ENCODE measurements at places on chromosomes 3 and 15. TPM values are rescaled to one million over a fixed set of nuclear protein-coding genes. Genes with fewer than 3 reads are reported as not detected.

The CFAP44 gene
- 0.22 TPM for total RNA-seq

The RBMS3 gene
- 24.2 TPM for total RNA-seq

GRCh38 chr3:145578471-145578870 lies 582.5 kb downstream of the PLOD2 start:
- no peak for DNase-seq

The TEX55 gene
- not detected for total RNA-seq

DNA sequence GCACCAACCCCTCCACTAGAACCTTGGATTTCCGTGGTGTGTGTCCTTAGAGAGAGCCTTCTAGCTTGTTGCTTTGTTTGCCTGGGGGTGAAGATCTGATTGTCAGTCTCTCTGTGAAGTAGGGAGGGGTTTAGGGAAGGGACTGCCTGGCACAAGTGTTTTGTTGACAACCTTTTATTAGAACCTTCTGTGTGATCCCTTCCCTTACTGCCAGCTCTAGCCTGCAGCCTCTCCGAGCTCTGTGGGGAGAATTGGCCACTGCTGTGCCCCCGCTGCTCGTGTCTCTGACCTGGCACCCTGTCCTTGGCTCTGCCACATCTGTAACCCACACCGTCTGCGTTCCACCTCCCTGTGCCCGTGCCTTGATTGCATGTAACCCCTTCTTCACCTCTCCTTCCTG lies 30.9 kb upstream of the PCSK6 start:
- DNase-seq, result no peak

GRCh38 chr3:120410541-120410940 lies 40.3 kb downstream of the FSTL1 start:
- DNase-seq, result peak; percentile 67

- DNase-seq, result no peak
Measured at GRCh38 chr15:41891946-41892345, 1.9 kb downstream of the SPTBN5 start.

GRCh38 chr3:138800248-138800647 lies 34.5 kb downstream of the PIK3CB start:
- DNase-seq, result no peak

GRCh38 chr3:16504242-16504641 lies 9.3 kb downstream of the RFTN1 start:
- DNase-seq, result no peak

GRCh38 chr3:128489927-128490649 lies 2.9 kb downstream of the GATA2 start:
- peak; percentile 75 for DNase-seq

The SPATA12 gene
- not detected for total RNA-seq

The CADPS gene
- total RNA-seq, result not detected

The FAM107A gene
- total RNA-seq, result 0.20 TPM

GRCh38 chr15:71109905-71110304 lies 5.4 kb upstream of the THSD4 start:
- DNase-seq, result no peak

GRCh38 chr3:128425142-128425845 lies 41.4 kb downstream of the DNAJB8 start:
- DNase-seq, result no peak

GRCh38 chr3:4979428-4980228 lies at the start of gene BHLHE40:
TSS of gene BHLHE40 (plus strand) at chr3:4979437. CDS start at chr3:4979719, 282 bp downstream.
- DNase-seq, result peak; percentile 51

GRCh38 chr3:142239421-142239820 lies 14.0 kb upstream of the GK5 start:
- DNase-seq, result no peak

The PLS1 gene
- 0.44 TPM for total RNA-seq

The ACY1 gene
- total RNA-seq, result 10.7 TPM

DNA sequence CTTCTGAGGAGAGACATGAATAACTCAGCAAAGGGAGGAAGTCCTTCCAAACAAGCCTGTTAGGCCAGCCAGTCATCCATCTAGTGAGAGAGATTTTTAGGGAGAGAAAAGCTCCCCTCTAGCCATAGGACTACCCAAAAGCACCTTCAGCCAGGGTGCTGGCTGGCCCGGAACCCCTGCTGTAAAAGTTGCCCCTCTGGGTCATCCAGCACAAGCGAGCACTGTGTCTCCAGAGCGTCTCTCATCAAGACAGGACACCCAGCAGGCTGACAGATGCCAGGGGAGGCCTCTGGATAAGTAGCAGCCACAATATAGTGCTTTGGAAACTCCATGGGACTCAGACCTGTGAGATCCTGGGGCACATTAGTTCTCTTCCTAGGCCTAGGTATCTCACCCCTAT lies 24.5 kb downstream of the ANXA2 start:
- no peak for DNase-seq

The NR1I2 gene
- not detected for total RNA-seq

The ATXN7 gene
- total RNA-seq, result 6.3 TPM

The PLA2G4D gene
- not detected for total RNA-seq

The LRTM1 gene
- not detected for total RNA-seq

GRCh38 chr15:68385240-68385561 lies 46.8 kb downstream of the ITGA11 start:
- no peak for DNase-seq

The ILDR1 gene
- not detected for total RNA-seq

The IP6K2 gene
- 29.0 TPM for total RNA-seq

The TMEM266 gene
- not detected for total RNA-seq

DNA sequence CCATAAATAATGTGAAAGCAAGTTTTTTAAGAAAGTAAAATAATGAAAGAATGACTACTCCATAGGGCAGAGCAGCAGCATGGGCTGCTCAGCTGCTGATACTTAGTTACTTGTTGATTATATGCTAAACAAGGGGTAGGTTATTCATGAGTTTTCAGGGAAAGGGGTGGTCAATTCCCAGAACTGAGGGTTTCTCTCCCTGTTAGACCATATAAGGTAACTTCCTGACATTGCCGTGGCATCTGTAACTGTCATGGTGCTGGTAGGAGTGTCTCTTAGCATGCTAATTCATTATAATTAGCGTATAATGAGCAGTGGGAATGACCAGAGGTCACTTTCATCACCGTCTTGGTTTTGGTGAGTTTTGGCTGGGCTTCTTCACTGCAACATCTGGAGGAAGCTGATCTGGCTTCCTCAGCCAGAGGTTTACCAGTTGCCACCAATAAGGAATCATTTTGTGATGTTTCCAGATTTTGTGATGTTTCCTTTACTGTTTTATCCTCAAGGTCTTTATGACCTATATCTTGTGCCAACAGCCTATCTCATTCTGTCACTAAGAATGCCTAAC lies 121.8 kb upstream of the CHL1 start:
- no peak for DNase-seq

- DNase-seq, result peak; percentile 69
Measured at GRCh38 chr3:100125161-100125938, 11.0 kb upstream of the FILIP1L start.

The GUCA1C gene
- total RNA-seq, result not detected

The FEZF2 gene
- not detected for total RNA-seq

DNA sequence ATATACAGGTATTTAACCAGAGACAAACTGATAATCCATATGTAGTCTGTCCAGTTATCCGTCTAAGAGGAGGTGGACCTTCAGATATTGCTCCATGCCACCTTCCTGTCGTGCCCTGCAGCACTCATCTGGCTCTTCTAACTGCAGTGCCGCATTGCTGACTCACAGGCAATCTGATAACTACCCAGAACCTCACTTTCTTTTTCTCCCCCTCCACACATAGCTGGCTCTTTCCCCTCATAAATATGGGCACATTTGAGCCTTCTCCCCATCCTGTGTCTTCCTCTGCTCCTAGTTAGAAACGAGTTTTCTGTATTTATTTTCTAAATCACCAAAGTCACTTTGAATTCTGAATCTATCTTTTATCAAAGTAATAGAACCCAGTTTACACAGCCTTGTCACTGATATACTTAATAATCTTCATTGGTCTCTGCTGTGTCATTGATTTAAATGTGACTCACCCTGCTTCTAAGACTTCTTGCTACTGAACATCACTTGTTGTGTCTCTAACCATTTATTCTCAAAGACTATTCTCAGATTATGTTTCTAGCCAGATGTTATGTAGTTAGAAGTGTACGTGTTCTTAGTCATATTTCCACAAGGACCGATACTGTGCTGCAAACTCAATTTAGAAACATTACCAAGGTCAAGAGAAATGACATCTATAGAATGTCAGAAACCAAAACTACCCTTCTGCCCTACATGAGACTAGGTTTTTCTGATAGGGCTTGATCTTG lies 17.4 kb upstream of the KCNMB2 start:
- DNase-seq, result no peak

DNA sequence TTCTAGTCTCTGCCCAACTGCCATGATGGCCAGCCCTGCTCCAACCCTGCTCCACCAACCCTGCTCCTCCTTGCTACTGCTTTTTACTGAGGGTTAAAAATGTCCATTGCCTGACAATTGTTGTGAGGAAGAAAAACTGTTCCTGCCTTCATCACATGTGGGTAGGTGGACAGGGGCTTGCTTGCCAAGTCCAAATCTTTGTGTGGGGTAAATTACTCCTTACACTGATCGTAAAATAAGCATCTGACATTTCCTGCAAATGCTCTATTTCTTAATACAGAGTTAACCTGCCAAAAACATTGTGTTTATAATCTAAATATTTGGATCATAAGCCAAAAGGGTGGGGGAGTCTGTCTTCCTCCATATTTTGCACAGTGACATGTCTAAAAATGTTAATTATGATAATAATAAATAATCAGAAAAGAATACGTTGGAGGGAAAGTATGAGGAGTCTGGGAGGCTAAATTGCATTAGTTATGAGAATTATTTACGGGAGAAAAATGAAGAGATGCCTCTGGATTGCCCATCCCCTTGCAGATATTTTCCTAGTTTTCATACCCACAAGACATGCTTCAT lies 242.5 kb upstream of the TBL1XR1 start:
- DNase-seq, result no peak

- no peak for DNase-seq
Measured at GRCh38 chr3:72397586-72397985, 450.7 kb downstream of the SHQ1 start.

GRCh38 chr3:179872842-179873241 lies 163.9 kb downstream of the PEX5L start:
- DNase-seq, result no peak

The NMNAT3 gene
- 0.87 TPM for total RNA-seq

DNA sequence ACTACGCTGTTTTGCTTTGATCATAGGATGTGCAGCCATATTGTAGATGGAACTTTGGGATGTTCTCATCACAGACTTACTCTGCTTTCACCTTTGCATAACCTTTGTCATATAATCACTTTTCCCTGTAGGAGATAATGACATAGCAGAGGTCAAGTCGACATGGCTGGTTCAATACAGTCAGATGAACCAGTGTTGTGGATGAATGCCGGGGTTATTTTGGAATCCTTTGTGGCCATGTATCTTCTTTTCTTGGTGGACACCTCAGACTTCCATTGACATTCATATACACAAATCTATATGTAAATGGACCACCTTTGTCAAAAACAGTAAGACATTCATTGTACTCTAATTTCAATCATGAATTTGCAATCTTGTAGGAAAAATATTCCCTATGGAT lies 180.2 kb downstream of the PTPRG start:
- DNase-seq, result no peak

DNA sequence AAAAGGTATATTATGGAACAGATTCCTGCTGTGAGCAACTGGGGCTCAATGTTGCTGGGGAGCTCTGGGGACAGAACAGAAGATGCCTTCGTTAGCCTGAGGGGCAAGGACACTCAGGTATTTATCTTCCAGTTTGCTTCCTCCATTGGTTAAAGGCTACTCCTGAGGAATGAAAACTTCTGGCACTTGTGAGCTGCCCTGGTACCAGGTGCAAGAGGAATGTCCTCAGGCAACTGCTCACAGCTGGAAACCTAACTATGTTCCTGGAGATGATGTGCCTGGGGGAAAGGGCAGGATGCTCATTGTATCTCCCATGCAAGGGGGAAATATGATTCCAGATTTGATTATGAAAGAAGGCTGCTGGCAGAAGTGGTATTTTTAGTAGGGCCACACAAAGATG lies 54.0 kb upstream of the BBX start:
- no peak for DNase-seq

DNA sequence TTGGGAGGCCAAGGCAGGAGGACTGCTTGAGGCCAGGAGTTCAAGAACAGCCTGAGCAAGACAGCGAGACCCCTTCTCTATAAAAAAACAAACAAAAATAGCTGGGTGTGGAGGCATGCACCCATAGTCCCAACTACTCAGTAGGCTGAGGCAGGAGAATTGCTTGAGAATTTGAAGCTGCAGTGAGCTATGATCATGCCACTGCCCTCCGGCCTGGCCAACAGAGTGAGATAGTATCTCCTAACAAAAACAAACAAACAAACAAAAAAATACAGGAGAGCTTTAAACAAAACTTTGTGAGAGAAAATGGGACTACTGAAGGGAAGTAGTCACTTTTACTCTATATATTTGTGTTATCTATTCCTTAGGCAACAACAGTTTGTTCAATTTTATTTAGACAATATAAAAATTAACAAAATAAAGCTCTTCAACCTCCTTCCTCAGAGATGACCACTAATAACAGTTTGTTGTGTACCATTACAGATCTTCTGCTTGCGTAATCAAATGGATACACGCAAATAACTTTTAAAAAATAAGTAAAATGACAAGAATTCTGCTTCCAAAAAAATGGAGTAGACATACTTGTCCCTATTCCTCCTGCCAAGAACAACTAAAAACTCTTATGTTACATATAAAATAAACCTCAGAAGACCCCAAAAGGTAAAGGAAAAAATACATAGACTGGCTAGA lies 17.4 kb downstream of the PHC3 start:
- DNase-seq, result no peak

DNA sequence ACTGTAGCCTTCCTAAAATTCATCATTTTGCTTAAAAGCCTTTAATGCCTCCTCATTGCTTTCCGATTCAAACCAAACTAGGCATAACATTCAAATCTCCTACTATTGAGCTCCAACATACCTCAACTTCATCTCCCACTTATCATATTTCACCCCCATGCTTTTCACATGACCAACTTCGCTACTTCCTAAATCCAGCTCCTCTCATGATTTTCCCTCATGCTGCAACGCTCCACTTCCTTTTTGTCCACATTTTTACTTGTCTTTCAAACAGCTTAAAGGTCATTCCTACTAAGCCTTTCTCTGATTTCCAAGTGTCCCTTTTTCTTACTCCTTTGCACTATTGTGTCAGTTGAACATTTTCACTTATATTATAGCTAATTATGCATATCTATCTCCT lies 20.3 kb upstream of the ANXA2 start:
- no peak for DNase-seq

The TRPM1 gene
- not detected for total RNA-seq

- peak; percentile 79 for DNase-seq
Measured at GRCh38 chr3:29335438-29335837, 54.6 kb downstream of the RBMS3 start.

DNA sequence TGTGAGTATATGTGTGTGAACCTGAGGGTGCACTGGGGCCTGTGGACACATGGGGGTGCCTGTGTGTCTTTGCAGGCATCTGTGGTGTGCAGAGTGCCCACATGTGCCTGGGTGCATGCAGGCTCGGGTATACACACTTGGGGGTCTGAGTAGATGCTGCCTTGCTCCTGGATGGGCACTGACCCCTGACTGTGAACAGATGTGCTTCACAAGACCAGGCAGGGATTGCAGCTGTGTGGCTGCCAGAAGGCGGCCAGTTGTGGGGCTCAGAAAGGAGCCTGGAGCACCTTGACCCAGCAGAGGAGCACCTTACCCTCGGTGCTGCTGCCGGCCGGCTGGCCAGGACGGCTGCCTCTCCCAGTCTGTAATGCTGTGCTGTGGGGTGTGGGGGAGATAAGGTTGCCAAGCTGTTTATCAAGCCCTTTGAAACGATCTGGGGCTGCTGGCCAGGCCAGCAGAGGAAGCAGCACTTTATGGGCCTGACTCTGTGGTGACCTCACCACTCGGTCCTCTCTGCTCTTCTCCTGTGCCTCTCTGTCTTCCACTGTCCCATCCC lies 55.5 kb upstream of the MRPS22 start:
- DNase-seq, result no peak

Measured in lung microvascular endothelial cell (primary cell).